Stimulated activated CD4-positive, alpha-beta T cell treated with anti-CD3 and anti-CD28 coated beads, Interleukin-15, amount 100 ng/mL, for 24 hours (primary cell): ENCODE measurements at places on chromosomes 7 and 10.

GRCh38 chr10:3763852-3764625 lies 21.0 kb downstream of the KLF6 start:
- no peak for DNase-seq

DNA sequence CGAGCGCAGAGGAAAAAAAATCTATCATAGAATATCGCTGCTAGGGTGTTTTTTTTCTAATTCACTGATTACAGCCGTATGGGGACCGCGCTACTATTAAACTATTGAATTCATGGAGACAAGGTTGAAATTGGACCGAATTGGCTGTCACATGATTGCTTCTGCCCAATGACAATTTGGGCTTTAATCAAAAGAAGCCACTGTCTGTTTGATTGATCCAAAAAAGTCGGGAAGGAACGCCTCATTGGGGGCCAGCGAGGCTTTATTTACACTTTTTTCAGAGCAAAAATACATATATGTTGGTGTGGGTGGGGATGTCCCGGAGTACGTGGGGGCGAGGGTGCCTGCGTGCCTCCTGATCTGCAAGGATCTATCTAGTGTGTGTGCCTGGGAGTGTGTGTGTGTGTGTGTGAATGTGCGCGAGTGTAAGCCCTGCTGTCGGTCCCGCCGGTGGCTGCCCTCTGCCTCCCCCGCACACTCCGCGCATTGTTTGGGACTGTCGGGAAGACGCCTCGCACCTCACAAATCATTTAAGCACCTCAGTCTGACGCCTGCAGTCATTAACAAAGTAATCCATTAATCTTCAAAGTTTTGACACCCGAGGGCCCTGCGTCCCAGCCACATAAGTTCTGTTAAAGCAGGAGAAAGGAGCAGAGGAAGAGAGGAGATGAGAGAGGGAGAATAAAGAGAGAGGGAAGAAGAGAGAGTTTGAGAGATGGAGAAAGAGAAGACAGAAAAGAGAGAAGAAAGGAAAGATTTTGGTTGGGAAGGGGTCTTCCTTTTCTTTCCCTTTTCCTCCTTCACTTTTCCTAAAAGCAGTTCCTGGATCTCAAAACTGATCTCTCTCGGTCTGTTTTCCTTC lies at the start of gene HOXA2:
TSS of gene HOXA2 (minus strand) at position 103 of the 862 bp plus-strand sequence. CDS start 183 bp downstream, outside the sequence.
- no peak for DNase-seq

DNA sequence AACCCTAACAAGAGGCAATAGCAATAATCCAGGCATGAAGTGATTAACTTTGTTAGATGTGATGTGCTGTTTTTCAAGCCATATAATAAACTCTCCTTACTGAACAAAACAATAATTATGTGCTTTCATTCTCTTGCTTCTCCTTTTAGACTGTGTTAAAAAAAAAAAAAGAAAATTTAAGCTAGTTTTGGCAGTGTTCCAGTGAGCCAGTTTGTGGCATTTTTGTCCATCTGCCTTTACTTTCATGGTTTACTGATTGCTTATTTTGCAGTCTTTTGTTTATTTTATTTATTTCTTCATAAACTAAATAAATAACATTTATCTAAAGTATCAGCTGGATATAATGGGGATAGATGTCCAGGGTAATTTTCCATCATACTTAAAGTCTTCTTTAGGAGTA lies 625.3 kb downstream of the CNTNAP2 start:
- no peak for DNase-seq

DNA sequence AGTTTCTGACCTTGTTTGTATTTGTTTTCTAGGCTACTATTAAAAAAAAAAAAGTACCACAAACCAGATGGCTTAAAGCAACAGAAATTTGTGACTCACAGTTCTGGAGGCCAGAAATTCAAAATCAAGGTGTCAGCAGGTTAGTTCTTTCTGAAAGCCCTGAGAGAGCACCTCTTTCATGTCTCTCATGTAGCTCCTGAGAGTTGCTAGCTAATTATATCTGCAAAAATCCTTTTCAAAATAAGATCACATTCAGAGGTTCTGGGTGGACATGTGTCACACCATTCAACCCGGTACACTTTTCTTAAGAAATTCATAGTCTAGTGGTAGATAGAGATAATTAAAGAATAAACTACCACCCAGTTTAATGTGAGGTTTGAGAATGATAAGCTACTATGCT lies 888.6 kb downstream of the GRID1 start:
- DNase-seq, result no peak

- DNase-seq, result no peak
These were observed 6.1 kb upstream of the SH3PXD2A start for GRCh38 chr10:103861505-103861904.

- DNase-seq, result no peak
These were observed 262.2 kb upstream of the AOAH start for GRCh38 chr7:36986511-36986933.

DNA sequence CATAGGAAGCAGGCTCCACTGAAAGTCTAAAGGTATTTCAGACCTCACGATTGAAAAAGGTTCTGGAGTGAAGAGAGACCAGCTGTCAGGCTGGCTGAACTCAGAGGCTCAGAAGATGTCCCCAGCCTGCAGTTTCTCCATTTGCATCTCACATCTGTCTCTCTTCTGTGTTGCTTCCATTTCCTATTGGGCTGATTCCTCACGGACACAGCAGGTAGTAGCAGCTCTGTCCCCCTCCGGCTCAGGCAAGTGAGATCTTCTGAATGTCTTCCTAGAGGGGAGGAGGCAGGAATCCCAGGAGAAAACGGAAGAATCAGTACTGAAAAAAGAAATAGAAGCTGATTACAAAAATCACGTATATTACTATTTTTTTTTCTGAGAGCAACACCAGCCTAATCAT lies 274.1 kb upstream of the COBL start:
- no peak for DNase-seq

DNA sequence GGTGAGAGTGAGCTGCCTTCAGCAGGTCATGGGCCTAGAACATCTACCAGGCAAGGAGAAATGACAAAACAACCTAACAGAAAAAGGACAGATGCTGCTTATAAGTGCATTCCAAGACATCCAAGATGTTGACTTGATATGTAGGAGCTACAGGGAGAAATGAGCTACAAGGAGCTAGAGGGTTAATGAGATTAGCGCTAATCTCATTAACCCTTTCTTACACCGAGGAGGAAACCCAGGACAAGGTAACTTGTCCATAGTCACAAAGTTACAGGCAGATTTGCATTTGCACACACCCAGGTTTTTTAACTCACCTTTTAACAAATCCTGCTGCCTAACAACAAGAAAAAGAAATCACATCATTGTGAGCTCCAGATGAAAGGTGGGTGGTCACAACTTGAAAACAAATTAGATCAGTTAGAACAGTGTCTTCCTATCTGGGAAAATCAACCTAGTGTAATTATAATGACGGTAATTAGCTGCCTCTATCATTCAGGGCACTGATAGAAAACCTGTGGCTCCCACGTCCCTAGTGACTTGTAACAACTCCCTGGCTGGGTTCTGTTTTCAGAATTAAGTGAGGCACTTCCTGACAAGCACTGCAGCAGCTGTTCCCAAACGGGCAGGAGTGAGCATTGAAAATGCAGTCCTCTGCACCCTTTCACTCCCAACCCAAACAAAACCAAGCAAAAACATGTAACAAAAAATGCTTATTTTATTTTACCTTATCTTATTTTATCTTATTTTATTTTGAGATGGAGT lies 5.7 kb downstream of the KIAA1549 start:
- DNase-seq, result no peak

DNA sequence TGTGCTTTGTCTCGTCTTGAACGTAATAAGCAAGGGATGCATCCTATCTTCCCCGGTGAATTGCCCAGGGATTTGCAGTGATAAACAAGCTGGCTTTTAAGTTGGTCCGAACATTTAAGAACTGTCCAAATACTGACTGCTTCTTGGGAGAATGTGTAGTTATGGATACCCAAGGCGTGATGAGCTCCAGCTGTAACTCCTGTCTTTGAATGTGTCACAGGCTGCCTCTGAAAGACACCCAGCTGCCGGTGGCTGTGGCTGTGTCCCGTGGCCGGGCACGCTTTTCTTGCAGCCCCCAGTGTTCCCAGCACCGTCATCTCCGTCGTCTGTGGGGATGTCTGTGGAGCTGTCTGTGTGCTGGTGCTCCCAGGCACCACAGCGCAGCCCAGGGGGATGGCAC lies 118.1 kb downstream of the GLRX3 start:
- no peak for DNase-seq

- DNase-seq, result no peak
These were observed 156.3 kb upstream of the C7orf33 start for GRCh38 chr7:148434181-148434757.

DNA sequence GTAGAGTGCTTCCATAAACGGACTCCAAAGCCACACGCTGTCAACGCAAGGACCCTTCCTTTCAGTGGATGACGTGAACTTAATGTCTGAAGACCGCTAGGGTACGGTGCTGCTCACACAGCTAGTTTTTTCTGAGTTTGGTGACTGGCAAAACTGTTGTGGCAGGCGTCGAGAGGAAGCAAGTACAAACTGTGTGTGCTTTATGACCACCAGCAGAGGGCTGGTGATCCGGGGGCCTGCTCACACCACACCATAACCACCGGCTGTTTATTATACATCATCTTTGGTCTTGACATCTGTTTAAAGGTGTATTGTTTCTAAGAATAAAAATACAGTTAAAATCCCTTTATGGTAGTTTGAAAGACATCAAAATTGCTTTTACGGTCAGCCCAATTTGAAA lies 37.1 kb upstream of the ATP6V0A4 start:
- no peak for DNase-seq

DNA sequence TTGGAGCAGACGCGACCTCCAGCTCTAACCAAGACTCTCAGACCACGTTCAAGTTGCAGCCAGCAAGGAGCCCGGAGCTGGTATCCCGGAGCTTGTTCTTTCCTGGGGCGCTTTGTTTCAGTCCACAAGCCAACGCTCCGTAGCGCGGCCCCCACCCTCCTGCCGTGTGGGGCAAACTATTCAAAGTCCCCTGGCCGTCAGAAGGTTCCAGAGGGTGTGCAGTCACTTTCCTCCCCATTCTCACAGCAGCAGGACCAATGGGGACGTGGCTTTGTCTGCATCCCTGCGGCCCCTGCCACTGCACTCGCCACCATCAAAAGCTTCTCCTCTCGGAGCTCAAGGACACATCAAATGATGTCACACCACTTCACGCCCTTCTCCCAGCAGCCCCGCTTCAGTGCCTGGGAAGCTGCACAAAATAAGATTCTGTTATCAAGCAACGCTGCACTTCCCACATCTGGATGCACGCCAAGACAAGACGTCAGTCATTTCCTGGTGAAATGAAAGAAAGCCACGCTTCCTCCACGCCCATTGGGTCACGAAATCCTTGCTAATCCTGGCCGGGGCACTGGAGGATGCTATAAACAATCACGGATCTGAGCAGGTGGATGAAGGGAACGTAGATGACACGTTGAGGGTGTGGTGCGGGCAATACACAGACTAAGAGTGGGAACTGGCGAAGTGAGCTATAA lies 348.2 kb downstream of the PTPRN2 start:
- DNase-seq, result no peak
